ENCODE measurements at places on chromosomes 16 and 17.

- no peak for DNase-seq
Observed at GRCh38 chr16:64991001-64991400, 130.9 kb downstream of the CDH11 start.

DNA sequence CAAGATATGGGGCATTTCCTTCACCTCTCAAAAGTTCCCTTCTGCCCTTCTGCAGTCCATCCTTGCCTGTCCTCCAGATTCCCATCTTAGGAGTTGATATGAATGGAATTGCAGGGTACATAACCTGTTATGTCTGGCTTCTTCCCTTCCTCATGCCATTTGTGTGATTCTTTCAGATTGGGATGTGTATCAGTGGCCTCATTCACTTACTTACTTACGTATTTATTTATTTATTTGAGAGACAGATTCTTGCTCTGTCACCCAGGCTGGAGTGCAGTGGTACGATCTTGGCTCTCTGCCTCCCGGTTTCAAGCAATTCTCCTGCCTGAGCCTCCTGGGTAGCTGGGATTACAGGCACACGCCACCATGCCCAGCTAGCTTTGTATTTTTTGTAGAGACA is 6.2 kb upstream of the TMEM94 start:
- no peak for DNase-seq

DNA sequence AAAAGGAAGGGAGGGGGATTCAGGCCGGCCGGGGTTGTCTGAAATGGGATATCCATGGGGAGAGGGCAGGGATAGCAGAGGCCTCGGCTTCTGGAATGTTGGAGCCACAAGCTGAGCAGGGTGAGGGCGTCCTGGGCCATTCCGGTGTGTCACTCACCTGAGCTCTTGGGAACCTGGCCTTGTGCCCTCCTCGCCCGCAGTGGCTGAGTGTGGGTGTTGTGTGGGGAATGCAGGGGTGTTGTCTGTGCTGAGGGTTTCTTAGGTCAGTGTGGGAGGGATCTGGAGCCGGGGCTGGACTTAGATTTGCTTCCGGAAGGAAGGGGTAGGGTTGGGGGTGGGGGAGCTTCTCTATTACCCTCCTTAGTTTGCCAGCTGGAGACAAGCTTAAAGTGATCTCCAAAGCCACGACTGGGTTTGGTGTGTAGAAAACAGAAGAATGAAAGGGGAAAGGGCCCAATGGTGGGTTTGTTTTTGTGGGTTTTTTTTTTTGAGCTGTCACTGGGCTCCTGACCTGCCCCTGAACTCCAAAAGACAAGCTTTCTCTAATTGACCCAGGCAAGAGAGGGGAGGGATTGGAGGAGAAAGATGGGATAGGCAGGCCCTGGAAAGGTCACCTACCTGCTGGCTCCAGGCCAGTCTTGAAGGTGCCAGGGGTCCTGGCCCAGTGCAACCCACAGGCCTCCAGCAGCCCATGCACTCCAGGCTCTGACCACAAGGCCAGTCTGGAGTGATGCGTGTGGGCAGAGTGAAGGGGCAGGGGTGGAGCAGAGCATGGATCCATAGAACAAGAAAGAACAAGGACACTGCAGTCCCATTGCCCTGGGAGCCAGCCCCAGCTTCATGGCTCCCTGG is at the start of gene SULT1A2:
Gene SULT1A2 (minus strand): TSS at position 211 of the 852 bp plus-strand sequence. CDS start 1,120 bp downstream, outside the sequence.
- DNase-seq = no peak

- peak; percentile 33 for DNase-seq
Observed at GRCh38 chr17:65163990-65164495, 26.9 kb downstream of the RGS9 start.

DNA sequence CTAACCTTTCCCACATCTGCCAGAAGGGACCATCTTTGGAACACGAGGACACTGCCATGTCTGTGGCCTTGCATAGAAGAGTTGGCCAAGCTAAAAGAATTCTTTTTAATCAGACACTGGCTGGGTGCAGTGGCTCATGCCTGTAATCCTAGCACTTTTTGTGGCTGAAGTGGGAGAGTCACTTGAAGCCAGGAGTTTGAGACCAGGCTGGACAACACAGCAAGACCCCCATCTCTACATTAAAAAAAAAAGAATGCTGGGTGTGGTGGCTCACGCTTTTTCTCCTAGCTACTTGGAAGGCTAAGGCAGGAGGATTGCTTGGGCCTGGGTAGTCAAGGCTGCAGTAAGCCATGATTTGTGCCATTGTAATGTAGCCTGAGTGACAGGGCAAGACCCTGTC is 9.3 kb upstream of the DUSP14 start:
- no peak for DNase-seq

DNA sequence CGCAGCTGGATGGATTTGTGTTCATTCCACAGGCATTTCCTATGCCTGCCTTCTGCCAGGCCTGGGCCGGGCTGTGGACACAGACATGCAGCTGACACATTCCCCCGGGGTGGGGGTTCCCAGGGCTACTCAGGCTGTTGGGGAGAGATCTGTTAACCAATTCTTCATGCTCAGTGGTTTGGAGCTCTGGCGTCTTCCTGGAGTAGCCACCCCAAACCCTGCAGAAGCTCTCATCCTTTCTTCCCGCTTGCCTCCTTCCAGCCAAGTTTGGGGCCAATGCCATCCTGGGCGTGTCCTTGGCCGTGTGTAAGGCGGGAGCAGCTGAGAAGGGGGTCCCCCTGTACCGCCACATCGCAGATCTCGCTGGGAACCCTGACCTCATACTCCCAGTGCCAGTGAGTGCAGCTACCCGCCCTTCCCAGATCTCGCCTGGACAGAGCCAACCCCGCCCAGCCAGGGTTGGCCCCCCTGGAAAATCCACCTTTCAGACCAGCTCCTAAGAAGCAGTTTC is 2.6 kb downstream of the ENO3 start:
- no peak for DNase-seq

DNA sequence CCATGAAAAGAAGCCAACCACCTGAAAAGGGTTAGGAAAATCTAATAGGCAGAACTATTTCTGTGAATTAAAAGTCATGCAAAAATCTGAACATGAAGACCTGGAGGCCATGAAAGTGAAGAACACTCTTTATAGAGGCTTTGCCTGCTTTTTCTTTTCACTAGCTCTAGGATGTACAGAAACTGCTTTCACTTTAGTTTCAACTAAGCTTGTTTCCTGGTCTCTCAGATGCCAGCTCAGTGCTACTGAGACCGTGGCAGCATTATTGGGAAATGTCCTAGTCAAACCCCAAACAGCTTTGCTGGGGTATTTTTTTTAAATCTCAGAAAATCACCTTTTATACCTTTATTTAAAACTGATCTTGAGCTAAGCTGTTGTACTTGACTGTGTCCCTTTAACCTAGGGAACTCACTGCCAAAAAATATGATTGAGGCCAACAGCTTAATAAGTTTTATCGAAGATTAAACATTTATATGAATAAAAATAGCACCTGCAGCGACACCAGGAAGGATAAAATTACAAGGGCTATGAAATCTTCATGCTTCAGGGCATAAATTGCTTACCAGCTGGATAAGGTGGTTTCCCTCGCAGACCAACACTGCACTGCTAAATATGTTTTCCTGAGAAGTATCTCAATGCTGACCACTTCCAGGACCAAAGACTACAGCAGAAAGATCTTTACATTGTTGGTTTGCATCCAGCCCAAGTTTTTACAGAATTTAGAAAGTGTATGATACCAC is 621.8 kb upstream of the ZFHX3 start:
- DNase-seq = no peak

- no peak for DNase-seq
Observed at GRCh38 chr17:64198331-64199090, 64.5 kb downstream of the TEX2 start.

Measured in stimulated activated CD4-positive, alpha-beta T cell treated with anti-CD3 and anti-CD28 coated beads, Interleukin-4, amount 100 ng/mL, for 1 hour (primary cell).